ENCODE measurements at places on chromosomes 5 and 9.

- DNase-seq = no peak
Observed at GRCh38 chr9:27943501-27943900, 370.2 kb upstream of the C9orf72 start.

DNA sequence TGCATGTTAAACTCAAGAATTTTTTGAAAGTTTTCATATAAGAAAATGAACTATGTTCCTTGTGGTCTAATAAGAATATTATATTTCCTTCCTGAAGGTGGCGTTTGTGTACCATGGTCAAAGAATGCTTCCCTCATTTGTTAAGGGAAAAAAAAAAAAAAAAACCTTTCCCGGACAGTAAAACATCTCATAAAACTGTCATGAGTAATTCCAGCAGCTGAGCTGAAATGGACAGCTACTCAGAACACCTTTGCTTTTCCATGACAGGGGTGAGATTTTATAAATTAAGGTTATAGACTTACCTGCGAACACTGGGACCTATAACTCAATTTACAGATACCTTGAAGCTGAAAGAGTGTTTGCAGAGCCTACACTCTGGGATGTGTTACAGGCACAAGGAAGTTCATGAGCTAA, 113.2 kb upstream of the RANBP3L start:
- no peak for DNase-seq

GRCh38 chr9:111945216-111945615, 48.6 kb downstream of the UGCG start:
- peak; percentile 29 for DNase-seq

- DNase-seq = no peak
Observed at GRCh38 chr9:13491138-13491492, 211.6 kb upstream of the MPDZ start.

DNA sequence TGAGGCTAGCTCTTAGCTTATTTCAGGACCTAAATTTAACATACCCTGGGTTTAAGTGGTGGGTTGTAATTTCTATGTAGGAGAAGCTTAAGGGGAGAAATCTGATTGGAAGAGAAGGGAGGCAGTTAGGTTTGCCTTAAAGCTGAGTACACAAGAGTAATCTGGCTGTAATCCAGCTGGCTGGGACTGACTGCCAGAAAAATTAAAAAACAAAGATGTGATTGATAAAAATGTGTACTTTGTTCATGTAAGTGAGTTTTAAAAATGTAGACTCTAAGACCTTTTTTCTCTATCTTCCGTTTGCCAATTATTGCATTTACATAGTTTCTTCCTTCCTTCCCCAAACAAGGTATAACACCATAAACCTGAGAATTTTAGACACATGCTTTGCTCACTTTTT, 17.5 kb upstream of the MSMP start:
- no peak for DNase-seq

GRCh38 chr9:115946530-115946929, 207.1 kb upstream of the PAPPA start:
- no peak for DNase-seq

DNA sequence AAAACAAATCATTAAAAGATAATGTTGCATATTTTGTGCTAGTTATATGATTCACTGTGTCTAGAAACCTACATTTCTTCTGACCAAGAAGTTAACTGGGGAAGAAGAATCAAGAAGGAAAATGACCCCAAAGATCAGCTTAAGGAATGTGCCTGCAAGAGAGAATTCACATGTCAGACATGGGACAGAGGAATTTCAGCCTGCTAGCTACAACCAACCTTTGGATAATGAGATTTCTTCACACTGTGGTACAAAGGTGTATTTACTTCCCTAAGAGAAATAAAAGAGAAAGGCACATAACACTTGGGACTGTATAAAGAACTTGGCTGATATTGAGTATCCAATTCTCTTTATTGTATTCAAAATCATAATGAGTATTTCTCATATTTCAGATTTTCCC, 39.6 kb upstream of the ELL2 start:
- DNase-seq = no peak

GRCh38 chr5:177355868-177356168, 1.9 kb upstream of the RGS14 start:
- no peak for DNase-seq

DNA sequence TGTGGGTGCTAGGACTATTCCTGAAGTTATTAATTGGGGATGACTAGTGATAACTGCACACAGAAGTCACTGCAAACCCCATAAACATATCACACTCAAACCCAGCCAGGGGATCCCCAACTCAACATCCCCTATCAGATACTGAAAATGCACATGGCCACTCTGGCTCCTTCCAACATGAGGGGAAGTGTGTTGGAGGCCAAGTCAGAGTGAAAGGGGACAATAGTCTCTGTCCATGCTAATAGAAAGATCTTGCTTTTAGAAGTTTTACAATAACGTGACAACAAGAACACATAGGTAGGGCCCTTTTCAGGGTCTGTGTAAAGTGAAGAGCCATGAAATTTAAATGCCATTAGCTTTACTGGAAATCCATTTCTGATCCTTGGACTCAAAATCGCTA, 98.8 kb upstream of the SEMA6A start:
- DNase-seq = no peak

GRCh38 chr5:119651486-119651885, 22.1 kb downstream of the FAM170A start:
- no peak for DNase-seq

All from activated CD4-positive, alpha-beta T cell treated with anti-CD3 and anti-CD28 coated beads, Interleukin-2, amount 50 U/mL, for 48 hours (primary cell).